ENCODE measurements at places on chromosomes 2 and 18.

GRCh38 chr2:117607202-117607601, 207.3 kb upstream of the DDX18 start:
- DNase-seq, result no peak

DNA sequence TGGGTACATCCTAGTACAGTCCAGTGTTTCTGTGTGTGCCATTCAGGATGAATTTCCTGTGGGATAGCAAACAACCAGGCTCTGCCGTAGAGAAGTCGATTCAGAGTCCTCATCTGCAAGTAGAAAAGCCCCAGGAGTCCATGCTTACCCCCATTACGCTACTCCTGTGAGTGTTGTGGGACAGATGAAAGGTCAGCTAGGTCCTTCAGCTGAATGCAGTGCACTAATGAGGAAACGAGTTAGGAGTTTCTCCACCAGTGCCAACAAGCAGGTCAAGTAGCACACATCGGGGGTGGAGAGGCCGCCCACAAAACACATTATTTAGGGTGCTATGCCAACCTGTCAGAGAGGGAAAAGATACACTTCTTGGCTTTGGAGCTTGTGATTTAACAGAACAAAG, 2.5 kb upstream of the GPR39 start:
- no peak for DNase-seq

DNA sequence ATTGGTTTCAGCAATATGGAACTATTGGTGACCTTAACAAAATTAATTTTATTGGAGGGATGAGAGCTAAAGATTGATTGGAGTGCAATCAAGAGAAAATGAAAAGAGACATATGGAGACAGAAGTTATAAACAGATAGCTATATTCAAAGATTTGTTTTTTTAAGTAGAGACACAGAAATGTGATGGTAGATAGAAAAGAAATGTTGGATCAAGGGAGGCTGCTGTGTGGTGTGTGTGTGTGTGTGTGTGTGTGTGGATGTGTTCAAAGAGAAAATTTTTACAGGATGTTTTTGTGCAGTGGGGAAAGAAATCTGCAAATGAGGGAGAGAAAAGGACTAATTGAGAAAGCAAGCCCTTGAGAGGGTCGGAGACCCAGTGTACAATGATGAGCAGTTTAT, 249.5 kb upstream of the SPHKAP start:
- no peak for DNase-seq

DNA sequence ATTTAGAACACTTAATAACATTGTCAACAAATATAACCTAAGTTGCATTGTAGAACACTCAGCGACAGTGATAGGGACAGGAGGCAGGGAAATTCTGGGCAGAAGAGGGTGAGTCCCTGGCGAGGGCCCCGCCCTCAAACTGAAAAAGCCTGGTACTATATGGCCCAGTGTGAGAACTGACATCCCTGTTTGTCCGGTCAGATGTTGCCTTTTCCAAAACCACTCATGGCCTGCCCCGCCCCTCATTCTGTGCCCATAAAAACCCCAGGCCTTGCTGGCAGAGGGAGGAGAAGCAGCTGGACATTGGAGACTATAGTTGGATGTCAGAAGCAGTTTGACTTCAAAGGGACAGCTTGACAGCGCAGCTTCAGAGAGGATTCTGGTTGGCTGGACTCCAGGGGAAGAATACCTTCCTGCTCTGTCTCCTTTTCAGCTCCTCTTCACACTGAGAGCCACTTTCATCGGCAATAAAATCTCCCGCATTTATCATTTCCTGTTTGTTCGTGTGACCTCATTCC, 47.0 kb downstream of the FAM117B start:
- DNase-seq, result no peak

DNA sequence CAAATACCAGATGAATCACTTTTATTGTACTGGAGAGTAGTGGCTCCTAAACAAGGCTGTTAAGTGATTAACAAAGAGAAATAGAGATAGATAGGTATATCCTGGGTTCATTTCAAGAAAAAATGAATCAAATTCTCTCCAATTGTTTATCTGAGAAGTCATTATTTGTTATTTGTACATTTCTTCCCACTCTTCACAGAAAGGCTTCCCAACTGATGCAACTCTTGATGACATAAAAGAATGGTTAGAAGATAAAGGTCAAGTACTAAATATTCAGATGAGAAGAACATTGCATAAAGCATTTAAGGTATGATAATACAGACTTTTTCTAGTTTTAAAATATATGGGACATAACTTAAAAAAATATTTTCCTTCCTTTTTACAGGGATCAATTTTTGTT, 7.9 kb downstream of the SSB start:
- DNase-seq, result no peak

- no peak for DNase-seq
Observed at GRCh38 chr18:49127471-49128190, 176.9 kb upstream of the SMAD7 start.

- no peak for DNase-seq
Observed at GRCh38 chr2:8578335-8579244, 103.3 kb upstream of the ID2 start.

DNA sequence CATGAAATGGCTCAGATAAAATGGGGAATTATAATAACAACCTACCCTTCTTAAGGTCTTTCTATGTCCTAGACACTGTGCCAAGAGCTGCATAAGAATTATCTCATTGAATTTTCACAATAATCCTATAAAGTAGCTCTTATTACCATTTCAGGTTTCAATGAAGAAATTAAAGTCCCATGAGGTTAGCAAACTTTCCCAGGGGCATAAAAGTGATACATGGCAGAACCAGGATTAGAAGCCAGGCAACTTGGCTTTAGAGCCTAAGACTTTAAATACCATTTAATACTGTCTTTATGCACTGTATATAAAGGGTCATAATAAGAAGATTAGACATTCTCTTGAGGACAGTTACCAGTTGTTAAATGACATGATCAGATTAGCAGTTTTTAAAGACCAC, 130.1 kb downstream of the GCA start:
- DNase-seq, result no peak

- DNase-seq, result no peak
Observed at GRCh38 chr2:29115797-29116781, 874 bp downstream of the CLIP4 start.

DNA sequence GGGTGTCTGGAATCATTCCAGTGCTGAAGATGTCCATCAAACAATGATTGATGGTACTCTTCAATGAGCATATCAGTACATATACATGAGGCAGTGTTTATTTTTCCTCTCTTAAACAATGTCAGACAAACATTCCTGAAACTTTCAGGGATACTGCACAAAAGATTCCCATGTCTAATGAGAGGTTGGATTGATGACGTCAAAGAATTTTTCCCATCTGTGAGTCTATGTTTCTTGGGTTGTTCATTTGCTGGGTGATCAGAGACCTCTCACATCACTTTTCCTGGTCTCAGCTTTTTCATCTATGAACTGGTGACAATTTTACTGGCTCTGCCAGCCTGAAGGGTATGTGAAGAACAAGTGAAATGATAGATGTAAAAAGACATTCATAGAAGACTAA, 325.5 kb downstream of the EN1 start:
- DNase-seq, result no peak

DNA sequence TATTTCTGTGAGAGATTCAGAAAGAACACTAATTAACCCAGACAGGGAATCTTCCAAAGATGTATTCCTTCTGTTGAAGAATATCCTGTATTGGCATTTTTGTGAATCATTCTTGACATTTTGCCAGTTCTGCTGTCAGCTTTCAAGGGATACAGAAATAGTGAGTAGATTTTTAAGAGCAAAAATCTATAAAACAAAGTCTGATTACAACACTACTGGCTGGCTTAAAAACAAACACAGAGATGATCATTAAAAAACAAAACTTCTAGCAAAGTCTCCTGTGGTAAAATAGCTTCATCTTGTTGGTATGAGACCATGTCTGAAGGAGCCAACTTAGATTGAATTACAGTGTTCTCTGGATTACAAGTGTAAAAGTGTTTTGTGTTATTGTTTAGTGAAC, 866.3 kb upstream of the KLHL29 start:
- no peak for DNase-seq

DNA sequence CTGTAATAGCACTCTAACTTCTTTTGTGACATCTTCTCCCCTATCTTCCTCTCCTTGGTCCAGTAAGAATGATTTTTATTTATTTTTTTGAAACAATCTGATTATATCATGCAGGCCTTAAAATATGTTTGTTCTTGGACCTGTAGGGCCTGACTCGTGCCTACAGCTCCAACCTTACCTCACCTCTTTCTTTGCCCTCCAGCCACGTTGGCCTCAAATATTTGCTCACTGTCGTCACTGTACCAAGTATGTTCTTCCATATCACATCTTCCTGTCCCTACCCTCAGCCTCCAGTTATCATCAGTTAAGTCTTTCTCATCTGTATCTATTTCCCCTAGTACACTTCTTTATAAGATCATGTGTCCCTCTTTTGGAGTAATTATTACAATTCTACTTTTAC, 125.5 kb downstream of the CDH7 start:
- DNase-seq, result no peak

- DNase-seq, result peak; percentile 29
Observed at GRCh38 chr2:209556354-209556961, 132.6 kb downstream of the MAP2 start.

- no peak for DNase-seq
Observed at GRCh38 chr2:215548714-215549113, 112.8 kb upstream of the FN1 start.

DNA sequence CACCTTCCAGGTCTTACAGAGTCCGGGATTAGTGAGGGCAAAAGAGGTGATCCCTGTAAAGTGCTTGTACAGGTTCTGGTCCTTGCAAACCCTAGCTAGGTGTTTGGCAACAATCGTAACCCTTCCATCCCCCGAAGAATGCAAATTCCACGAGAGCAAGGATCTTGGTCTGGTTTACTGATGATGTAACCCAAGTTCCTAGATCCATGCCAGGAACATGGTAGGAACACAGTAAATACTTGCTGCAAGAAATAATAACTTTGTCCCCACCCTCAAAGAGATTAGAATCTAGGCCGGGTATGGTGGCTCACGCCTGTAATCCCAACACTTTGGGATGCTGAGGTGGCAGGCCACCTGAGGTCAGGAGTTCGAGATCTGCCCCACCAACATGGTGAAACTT, 6.8 kb upstream of the NEU2 start:
- DNase-seq, result no peak
